Activated naive CD4-positive, alpha-beta T cell treated with anti-CD3 and anti-CD28 coated beads, Interleukin-2, amount 10 ng/mL, durations not matched to agents 7 days and 5 days (primary cell): ENCODE measurements at places on chromosomes 5 and 9.

DNA sequence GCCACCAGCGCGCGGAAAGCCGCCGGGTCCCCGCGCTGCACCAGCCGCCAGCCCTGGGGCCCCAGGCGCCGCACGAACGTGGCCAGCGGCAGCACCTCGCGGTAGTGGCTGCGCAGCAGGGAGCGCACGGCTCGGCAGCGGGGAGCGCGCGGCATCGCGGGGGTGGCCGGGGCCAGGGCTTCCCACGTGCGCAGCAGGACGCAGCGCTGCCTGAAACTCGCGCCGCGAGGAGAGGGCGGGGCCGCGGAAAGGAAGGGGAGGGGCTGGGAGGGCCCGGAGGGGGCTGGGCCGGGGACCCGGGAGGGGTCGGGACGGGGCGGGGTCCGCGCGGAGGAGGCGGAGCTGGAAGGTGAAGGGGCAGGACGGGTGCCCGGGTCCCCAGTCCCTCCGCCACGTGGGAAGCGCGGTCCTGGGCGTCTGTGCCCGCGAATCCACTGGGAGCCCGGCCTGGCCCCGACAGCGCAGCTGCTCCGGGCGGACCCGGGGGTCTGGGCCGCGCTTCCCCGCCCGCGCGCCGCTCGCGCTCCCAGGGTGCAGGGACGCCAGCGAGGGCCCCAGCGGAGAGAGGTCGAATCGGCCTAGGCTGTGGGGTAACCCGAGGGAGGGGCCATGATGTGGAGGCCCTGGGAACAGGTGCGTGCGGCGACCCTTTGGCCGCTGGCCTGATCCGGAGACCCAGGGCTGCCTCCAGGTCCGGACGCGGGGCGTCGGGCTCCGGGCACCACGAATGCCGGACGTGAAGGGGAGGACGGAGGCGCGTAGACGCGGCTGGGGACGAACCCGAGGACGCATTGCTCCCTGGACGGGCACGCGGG is at the start of gene TERT:
TERT (minus strand) TSS at position 234 of the 815 bp plus-strand sequence; CDS start at position 155, 79 bp downstream.
- no peak within 1 kb of the TSS for H3K27ac ChIP-seq
- DNase-seq: peak; percentile 86
- peak within 1 kb of the TSS; percentile 35 for H3K4me3 ChIP-seq
- H3K36me3 ChIP-seq: no peaks in the 10 kb centered on the region
- peaks cover 27% of the 10 kb centered on the region for H3K27me3 ChIP-seq

DNA sequence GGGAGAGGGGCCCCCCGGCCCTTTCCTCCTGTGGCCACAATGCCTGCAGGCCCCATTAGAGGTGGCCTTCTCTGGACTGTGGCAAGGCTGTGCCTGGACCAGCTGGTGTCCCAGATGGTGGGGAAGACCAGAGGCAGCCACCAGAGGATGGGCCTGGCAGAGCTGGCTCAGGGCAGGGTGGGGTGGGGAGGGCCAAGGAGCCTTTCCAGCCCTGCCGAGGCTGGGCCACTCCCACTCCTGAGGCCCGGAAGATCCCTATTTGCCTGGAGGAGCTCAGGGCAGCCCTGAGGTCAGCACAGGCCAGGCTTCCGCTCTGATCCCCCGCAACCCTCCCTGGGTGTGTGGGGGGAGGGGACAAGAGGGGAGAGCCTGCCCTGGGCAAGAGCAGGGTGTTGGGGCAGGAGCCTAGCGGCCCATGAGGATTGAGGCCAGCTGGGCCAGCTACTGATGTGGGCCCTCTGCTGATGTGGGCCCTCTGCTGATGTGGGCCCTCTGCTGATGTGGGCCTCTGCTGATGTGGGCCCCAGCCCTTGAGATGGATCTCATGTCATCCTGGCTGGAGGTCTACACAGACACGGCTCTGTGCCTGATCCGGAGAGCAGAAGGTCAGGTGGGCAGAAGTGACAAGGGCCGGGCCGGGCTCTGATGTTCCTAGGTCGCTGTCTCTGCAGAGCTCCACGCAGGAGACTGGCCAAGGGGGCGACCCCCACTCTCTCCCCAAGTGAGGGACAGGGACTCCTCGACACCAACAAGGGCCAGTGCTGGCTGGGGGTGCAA is 6.0 kb downstream of the MRPS2 start:
- H3K36me3 ChIP-seq: peaks cover 14% of the 10 kb centered on the region
- peak; percentile 18 for DNase-seq
- peaks cover 15% of the 10 kb centered on the region for H3K4me1 ChIP-seq
- no peak overlapping the region for H3K4me3 ChIP-seq

DNA sequence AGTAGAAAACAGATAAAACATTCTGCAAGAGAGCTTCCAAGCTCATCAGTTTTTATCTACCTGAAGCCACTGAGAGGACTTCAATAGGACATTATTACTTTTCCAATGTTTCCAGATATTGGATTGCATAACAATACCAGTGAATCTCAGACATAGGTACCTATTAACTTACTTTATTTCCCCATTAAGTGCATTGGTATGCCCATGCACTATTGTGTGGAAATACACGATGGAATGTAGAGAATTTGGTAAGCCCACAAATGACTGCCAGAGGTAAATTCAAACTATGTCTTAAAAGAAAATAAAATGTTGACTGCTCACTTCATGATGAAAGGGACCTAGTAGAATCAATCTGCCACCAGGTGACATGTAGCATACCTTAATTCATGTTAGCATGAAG is 48.1 kb upstream of the PRR16 start:
- no peak overlapping the region for H3K27ac ChIP-seq
- H3K4me3 ChIP-seq: no peak overlapping the region

- peaks cover 43% of the 10 kb centered on the region for H3K27me3 ChIP-seq
- H3K27ac ChIP-seq: no peak overlapping the region
- H3K4me1 ChIP-seq: peaks cover 36% of the 10 kb centered on the region
- H3K36me3 ChIP-seq: peaks cover 21% of the 10 kb centered on the region
These were observed 26.7 kb upstream of the TNC start for GRCh38 chr9:115144706-115145105.

DNA sequence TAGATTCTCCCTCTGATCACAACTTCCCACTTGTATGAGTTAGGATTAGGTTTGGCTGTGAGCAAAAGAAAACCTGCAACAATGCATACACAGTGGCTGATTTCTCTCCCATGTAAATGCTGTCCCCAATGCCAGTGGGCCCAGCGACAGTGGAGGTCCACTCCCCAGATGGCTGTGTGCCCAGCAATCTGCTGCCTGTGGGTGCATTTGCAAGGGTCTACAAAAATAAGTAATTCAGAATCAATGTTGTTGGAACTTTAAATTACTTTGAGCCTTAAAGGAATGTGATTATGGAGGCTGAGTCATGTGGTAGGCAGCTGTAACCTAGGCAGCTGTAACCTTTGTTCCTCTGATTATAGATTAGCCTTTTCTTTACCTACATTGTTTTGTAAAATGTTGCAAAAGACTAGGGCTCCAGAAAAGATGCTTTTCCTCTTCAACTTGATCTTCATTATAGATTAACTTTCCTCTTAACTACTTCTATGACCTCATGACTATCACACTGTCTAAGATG is 14.2 kb upstream of the MXD3 start:
- no peak overlapping the region for H3K4me3 ChIP-seq
- no peak overlapping the region for H3K27ac ChIP-seq
- H3K27me3 ChIP-seq: no peaks in the 10 kb centered on the region
- H3K4me1 ChIP-seq: peaks cover 26% of the 10 kb centered on the region
- H3K36me3 ChIP-seq: peaks cover 21% of the 10 kb centered on the region

DNA sequence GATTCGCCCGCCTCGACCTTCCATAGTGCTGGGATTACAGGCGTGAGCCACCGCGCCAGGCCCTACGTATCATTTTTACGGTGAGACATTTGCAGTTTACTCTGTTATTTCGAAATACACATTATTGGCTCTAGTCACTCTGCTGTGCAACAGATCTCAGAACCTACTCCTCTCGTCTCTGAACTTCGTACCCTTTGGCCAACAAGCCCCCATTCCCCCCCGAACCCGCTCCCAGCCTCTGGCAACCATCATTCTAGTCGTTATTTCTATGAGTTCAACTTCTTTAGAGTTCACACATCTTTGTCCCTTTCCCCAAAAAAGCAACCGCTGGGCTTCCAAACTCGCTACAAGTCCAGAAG is 735 bp downstream of the PTGR1 start:
- DNase-seq: peak; percentile 24
- no peaks in the 10 kb centered on the region for H3K36me3 ChIP-seq
- H3K4me3 ChIP-seq: peak overlapping the region; percentile 80
- peaks cover 27% of the 10 kb centered on the region for H3K4me1 ChIP-seq
- H3K27ac ChIP-seq: no peak overlapping the region
- H3K27me3 ChIP-seq: peaks cover 54% of the 10 kb centered on the region

DNA sequence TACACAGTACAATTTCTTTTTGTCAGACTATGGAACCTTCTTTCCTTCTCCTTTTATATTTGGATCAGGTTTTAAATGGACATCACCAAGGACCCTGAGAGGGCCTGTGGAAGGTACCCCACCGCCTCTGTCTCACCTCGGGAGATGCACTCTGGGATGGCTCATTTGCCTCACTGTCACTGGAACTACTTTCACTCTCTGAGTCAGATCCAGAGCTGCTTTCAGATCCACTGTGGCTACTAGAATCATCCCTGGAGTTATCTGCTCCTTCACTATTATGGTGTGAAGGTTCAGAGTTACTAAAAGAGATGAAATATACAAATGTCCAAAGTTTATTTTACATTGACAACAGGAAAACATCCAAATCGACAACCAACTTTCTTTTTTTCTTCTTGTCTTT is 24.6 kb downstream of the LEAP2 start:
- H3K4me1 ChIP-seq: peaks cover 11% of the 10 kb centered on the region
- no peak overlapping the region for H3K4me3 ChIP-seq
- H3K27ac ChIP-seq: no peak overlapping the region
- no peak for DNase-seq
- H3K27me3 ChIP-seq: no peaks in the 10 kb centered on the region
- peaks cover 47% of the 10 kb centered on the region for H3K36me3 ChIP-seq

- no peaks in the 10 kb centered on the region for H3K36me3 ChIP-seq
- no peak overlapping the region for H3K27ac ChIP-seq
- DNase-seq: no peak
- no peak overlapping the region for H3K4me3 ChIP-seq
- H3K4me1 ChIP-seq: no peaks in the 10 kb centered on the region
These were observed 518.1 kb downstream of the AGTPBP1 start for GRCh38 chr9:85223506-85224125.

DNA sequence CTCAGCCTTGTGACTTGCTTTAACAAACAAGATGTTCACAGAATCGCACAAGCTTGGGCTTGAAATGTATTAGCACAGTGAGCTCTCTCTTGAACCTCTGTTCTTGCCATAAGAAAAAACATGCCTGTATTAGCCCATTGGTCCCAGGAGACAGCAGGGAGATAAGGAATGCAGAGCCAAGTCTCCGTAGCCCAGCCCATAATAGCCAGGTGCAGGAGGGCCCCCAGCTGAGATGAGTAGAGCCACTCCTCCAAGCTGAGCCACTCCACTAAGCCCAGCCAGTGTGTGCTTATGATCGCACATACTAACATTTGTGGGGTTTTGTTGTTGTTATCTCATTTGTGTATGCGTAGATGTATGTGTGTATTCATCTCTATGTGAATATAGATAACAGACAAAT is 21.6 kb upstream of the SVEP1 start:
- no peak for DNase-seq
- H3K4me1 ChIP-seq: no peaks in the 10 kb centered on the region
- H3K27ac ChIP-seq: no peak overlapping the region
- no peaks in the 10 kb centered on the region for H3K36me3 ChIP-seq
- no peak overlapping the region for H3K4me3 ChIP-seq
- H3K27me3 ChIP-seq: no peaks in the 10 kb centered on the region

DNA sequence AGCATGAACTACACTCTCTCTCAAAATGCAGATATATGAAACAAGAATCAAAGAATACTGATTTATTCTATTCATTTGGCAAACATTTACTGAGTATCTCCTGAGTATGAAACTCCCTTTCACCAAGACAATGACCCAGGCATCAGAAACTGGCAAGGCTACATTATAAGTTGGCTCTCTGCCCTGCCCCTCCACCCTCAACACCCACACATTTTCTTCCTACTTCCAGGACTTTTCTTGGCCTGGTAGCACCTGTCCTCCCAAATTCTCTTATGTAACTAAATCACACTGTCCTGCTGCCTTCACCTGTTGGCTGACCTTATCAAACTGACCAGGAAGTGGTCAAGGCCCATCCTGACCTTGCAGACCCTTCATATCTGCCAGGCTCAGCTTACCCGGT is 3.5 kb downstream of the RASEF start:
- no peaks in the 10 kb centered on the region for H3K36me3 ChIP-seq
- DNase-seq: no peak
- peaks cover 29% of the 10 kb centered on the region for H3K27me3 ChIP-seq

- no peaks in the 10 kb centered on the region for H3K36me3 ChIP-seq
- no peak overlapping the region for H3K4me3 ChIP-seq
- no peak for DNase-seq
- no peaks in the 10 kb centered on the region for H3K27me3 ChIP-seq
- no peaks in the 10 kb centered on the region for H3K4me1 ChIP-seq
- no peak overlapping the region for H3K27ac ChIP-seq
These were observed 9.8 kb downstream of the KIF4B start for GRCh38 chr5:155023320-155023719.

- peaks cover 47% of the 10 kb centered on the region for H3K27me3 ChIP-seq
- no peak for DNase-seq
- H3K36me3 ChIP-seq: no peaks in the 10 kb centered on the region
These were observed 128.9 kb upstream of the ERCC6L2 start for GRCh38 chr9:95746408-95747180.

DNA sequence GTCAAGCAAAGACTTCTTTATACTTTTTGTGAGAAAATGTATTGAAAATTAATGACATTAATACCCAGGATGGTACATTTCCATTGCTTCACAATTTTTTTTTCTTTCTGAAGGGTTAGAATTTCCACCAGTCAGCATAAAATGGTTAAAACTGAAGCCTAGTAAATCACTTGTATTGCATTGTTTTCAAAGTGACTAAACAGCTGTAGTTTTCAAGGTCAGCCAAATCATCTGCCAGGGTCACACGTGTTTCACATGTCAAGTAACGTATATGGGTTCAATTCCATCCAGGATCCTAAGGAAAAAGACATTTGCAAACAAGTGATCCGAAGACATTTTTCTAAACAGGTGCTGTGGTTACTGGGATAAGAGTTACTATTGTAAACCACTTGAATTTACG is 574.2 kb downstream of the RAB3C start:
- no peak for DNase-seq
- H3K27me3 ChIP-seq: no peaks in the 10 kb centered on the region
- H3K27ac ChIP-seq: no peak overlapping the region
- no peak overlapping the region for H3K4me3 ChIP-seq
- peaks cover 19% of the 10 kb centered on the region for H3K4me1 ChIP-seq
